Activated CD4-positive, alpha-beta T cell treated with anti-CD3 and anti-CD28 coated beads, Interleukin-2, amount 10 ng/mL, durations not matched to agents 24 days and 14 days (primary cell): ENCODE measurements at places on chromosomes 2 and 18. TPM values are rescaled to one million over a fixed set of nuclear protein-coding genes. Genes with fewer than 3 reads are reported as not detected.

DNA sequence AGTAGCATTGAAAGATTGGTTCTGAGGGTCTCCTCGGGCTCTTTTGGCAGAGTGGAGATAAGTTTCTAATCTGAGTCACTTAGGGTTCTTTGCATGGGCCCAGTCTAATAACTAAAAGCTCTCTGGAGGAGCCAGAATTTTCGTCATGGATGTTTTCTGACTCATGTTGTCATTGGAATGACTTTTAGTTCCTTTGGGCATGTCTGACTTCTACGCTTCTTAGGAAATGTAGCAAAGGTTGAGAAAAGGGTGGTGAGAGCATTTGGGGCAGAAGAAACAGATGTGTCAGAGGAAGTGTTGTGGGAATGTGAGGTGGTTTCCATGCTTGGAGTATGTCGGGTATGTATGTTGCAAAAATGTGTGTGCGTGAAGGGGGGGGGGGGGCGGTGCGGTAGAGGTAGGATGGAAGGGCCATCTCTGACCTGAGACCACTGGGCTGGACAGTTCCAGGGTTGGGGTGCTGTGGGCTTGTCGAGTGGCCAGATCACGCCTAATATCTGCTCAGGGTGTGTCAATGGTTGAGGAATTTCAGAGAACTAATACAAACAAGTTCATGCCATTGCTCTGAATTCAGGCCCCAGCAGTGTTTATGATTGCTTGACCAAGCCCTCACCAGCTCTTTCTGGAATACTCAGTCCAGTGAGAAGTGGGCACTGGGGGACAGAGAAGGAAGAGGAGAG is 26.9 kb downstream of the KLHL29 start:
- DNase-seq: no peak

The PXDN gene
- total RNA-seq: 1.1 and 1.3 TPM in 2 replicates

DNA sequence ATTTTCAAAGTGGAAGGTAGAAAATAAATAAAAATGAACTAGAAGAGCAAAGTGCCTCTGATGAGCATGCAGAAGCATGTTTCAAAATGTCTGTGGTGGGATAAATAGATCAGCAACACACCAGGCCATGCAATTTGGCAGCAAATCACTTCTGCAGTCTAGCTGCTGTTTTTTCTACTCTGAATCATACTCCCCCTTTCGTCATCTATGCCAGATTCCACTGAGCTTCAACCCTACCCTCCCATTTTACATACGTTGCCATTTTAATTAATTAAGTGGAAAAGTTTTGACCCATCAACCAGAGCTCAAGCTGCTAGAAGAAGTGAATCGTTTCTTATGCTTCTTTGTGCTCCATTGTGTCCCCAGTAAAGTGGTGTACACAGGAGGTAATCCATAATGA is 79.3 kb downstream of the NRXN1 start:
- no peak for DNase-seq

DNA sequence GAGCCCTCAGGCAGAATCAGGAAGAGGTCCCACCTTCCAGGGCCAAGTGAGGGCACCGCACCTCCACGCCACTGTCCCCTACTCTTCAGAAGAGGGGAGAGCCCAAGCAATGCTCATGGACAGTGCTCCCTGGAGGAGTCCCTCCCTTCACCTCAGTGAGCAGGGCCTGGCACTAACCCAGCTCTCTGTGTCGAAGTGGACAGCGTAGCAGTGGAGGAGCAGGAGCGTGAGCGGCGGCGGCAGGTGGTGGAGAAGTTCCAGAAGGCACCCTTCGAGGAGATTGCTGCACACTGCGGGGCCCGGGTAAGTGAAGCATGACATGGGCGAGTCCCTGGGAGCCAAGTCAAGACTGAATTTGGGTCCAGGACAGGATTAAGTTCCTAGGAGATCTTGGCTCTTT is 16.7 kb downstream of the POMC start:
- no peak for DNase-seq

DNA sequence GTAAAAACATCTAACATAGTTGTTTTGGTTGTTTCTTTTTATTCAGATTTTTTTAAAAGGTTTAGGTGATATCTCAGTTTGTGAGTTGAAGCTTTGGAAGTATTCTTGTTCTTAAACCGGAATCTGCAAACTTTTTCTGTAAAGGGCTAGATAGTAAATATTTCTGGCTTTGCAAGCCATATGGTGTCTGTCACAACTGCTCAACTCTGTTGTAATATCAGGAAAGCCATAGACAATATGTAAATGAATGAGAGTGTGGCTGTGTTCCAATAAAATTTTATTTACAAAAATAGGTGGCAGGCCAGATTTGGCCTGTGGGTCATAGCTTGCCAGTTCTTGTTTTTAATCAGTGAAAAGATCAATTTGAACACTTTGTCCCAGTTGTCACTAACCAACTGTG is 134.1 kb downstream of the CNTNAP5 start:
- no peak for DNase-seq

DNA sequence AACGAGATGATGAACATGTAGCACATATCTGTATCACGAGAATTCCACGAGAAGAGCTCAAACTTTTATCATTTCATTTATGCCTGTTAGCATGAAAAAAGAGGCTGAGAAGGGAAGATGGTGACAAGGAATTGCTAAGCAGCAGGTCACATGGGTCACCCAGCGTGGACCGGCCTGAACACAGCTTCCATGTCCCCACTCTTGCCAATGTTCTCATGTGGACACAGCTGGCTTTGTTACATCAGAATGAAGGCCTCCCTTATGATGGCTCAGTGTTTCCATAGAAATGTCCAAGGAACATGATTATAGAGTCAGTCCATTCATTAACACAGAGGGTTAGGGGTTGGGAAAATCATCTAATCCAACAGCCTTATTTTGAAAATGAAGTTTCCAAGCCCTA is 215.4 kb downstream of the CMPK2 start:
- DNase-seq: no peak

- DNase-seq: no peak
Observed at GRCh38 chr2:216807857-216808272, 52.0 kb downstream of the TNP1 start.

DNA sequence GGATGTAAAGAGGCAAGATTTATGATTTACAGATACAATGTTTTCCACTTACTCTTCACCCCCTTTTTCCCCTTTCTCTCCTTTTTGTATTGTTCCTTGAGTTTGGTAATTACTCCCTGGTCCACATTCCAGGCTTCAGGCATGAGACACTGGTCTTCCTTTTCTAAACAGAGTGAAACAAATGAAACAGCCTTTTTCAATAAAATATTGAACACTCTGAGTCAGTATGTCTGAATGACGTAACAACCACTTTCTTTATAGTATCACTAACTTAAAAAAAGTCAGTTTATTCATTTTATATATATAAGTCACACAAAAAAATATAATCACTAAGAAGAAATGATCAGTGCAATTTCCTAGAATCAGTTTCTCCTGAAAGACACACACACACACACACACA is 79.7 kb downstream of the STRN start:
- no peak for DNase-seq

- no peak for DNase-seq
Observed at GRCh38 chr2:63658176-63658968, 69.6 kb downstream of the MDH1 start.

DNA sequence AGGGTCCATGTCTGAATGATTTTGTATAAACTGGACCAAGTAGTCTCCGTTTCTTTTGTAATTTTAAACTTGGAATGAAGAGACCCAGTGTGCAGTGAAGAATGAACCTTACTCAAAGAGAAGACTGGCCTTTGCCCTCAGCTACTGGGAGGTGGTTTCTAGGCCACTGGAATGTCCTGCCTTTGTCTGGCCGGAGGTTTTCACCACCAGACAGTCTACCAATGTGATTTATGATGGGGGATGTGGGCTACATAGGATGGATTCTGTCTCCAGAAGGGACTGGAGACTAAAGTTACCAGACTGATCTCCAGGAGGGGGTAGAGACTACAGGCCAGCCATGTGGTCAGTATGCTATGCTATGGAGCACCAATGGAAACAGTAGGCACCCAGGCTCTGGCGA is 42.8 kb upstream of the RAB31 start:
- no peak for DNase-seq

GRCh38 chr2:218255446-218255845 is 5.4 kb upstream of the GPBAR1 start:
- DNase-seq: no peak

DNA sequence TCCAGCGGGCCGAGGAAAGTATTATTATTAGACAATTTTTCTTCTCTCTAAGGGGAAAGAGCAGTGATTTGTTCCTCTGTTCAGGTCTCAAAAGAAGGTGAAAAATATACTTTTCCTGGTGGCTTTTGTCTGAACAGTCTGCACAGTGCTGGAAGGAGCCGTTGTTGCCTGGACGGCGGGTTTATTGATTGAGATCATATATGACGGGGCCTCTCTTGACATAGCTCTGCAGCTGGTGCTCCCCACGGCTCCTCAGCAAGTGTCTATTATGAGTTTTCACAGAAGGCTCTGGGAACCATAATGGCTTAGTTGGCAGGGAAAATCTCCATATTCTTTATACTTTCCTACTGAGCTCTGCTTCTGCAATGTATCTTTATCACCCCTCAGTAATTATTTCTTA is 42.9 kb downstream of the FSHR start:
- DNase-seq: no peak

GRCh38 chr2:181153886-181154285 is 173.5 kb downstream of the UBE2E3 start:
- DNase-seq: no peak

The MC4R gene
- total RNA-seq: not detected in 2 replicates

DNA sequence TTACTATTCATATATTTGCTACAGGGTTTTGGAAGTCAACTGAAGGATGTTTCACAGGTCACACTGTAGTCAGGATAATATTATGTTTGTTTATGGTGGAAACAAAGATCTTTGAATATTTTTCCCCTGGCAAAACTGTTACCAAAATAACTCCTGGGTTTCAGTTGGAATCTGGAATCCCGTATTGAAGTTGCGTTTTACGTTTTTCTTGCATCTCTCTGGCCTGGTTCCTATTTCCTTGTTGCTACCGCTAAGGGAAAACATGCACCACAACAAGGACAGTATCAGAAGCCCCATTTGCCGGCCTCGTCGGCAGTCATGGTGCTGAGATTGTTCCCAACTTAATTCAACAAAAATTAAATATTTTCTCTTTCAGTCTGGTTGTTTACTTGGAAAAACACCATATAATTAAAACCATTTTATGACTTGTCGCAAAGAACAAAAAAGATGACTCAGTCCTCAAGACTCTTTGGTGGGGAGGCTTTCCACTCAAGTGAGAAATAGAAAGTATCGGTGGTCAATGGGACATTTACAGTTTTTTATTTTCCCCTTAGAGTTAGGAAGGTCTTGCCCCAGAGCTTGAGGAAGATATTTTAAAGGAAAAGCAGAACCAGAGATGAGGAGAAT is 42.3 kb downstream of the EN1 start:
- DNase-seq: no peak

- DNase-seq: peak; percentile 89
Observed at GRCh38 chr2:45778720-45779171, 127.3 kb downstream of the PRKCE start.

The RIT2 gene
- not detected in 2 replicates for total RNA-seq
